ENCODE measurements at places on chromosomes 1 and 21.

- DNase-seq, result no peak
- peak overlapping the region; percentile 99 for H3K27ac ChIP-seq
- H3K4me3 ChIP-seq, result peak overlapping the region; percentile 100
- peaks cover 35% of the 10 kb centered on the region for H3K4me1 ChIP-seq
- no peaks in the 10 kb centered on the region for H3K27me3 ChIP-seq
Measured at GRCh38 chr1:193058529-193059281, 455 bp downstream of the UCHL5 start.

- peaks cover 34% of the 10 kb centered on the region for H3K27me3 ChIP-seq
- H3K4me1 ChIP-seq, result peaks cover 3% of the 10 kb centered on the region
- H3K27ac ChIP-seq, result no peak overlapping the region
- no peak for DNase-seq
Measured at GRCh38 chr1:25676488-25676887, 59.9 kb downstream of the MAN1C1 start.

- peaks cover 13% of the 10 kb centered on the region for H3K27me3 ChIP-seq
- peaks cover 9% of the 10 kb centered on the region for H3K4me1 ChIP-seq
- DNase-seq, result no peak
Measured at GRCh38 chr1:89040315-89040626, 17.6 kb upstream of the GBP3 start.

- H3K27me3 ChIP-seq, result peaks cover 78% of the 10 kb centered on the region
- no peak overlapping the region for H3K27ac ChIP-seq
- DNase-seq, result no peak
- peaks cover 3% of the 10 kb centered on the region for H3K4me1 ChIP-seq
Measured at GRCh38 chr1:30684881-30685795, 38.2 kb downstream of the MATN1 start.

- no peaks in the 10 kb centered on the region for H3K36me3 ChIP-seq
- H3K4me1 ChIP-seq, result peaks cover 11% of the 10 kb centered on the region
- H3K27ac ChIP-seq, result no peak overlapping the region
- DNase-seq, result no peak
Measured at GRCh38 chr1:200483491-200484143, 73.8 kb upstream of the ZNF281 start.

DNA sequence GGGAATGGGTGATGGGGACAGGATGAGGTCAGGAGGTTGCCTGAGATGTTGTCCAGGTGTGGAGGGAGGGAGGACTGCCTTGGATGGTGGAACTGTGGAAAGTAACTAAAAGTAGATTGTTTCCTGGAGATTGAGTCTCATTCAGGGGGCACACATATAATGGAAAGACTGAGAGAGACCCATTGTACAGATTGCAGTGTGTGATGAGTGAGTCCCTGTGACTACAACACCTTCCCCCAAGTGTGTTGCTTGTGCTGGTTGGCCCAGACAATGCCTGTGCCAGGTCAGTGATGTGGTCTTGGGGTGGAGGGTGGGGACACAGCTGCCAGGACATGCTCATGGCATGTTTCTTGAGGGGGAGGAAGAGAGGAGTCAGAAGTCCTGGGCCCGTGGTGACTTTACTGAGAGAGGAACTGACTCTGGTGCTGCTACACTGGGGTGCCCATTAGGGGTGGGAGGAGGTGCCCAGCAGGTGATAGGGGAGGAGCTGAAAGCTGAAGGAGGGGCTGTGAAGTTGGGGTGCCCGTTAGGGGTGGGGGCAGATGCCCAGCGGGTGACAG is 5.2 kb downstream of the SNAP47 start:
- no peak overlapping the region for H3K27ac ChIP-seq
- no peak for DNase-seq
- no peaks in the 10 kb centered on the region for H3K27me3 ChIP-seq
- peaks cover 7% of the 10 kb centered on the region for H3K36me3 ChIP-seq
- peaks cover 12% of the 10 kb centered on the region for H3K4me1 ChIP-seq

DNA sequence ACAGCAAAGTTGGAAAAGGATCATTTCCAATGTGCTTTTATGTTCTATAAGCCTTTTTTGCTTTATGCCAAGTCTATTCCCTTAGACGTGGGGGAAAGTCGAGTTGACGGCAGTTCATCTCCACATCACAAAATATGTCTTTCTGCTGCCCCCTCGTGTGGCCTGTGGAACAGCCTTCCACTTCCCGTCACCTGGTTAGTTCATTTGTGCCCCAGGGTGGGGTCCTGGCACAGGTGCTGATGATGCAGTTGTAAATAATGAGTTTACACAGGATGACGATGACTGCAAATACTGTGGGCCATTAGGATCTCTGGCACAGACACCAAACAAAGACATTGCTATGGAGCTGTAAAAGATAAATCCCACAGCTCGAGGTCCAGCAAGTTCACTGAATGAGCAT is 10.0 kb upstream of the OTUD3 start:
- no peaks in the 10 kb centered on the region for H3K36me3 ChIP-seq
- H3K4me1 ChIP-seq, result no peaks in the 10 kb centered on the region
- peaks cover 7% of the 10 kb centered on the region for H3K27me3 ChIP-seq
- no peak for DNase-seq

DNA sequence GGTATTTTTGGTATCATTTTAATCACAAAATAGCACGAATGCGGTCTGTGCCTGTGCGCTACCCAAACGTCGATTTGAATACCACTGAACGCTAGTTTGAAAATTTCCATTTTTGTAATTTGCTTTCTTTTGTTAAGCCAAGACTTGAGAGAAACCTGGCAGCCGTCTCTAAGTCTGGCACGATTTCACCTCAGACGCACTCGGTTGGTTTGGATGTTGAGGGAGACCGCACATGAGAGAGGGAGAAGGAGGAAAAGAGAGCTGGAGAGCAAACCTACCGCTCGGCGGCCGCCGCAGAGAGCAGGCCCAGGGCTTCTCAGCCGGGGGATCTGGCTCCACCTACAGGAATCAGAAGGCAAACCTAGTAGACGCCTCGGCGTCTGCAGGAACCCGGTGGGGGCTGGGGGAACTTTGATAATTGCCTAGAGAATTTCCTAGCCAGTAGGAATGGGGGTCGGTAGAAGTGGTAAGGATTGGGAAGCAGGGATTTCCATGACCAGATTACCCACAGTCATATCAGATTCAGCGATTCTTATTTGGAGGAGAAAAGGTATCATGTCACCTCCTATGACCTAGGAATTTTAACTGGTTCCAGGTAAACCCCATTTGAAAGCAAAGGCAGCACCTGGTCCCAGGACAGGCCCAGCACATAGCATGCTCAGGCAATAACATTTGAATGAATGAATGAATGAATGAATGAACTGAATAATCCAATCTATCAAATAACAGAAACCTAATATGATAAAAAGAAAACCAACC is 83.2 kb downstream of the TM2D1 start:
- no peaks in the 10 kb centered on the region for H3K36me3 ChIP-seq
- no peak overlapping the region for H3K27ac ChIP-seq
- no peak for DNase-seq
- H3K4me3 ChIP-seq, result no peak overlapping the region
- peaks cover 29% of the 10 kb centered on the region for H3K4me1 ChIP-seq

- no peaks in the 10 kb centered on the region for H3K27me3 ChIP-seq
- no peak overlapping the region for H3K4me3 ChIP-seq
- DNase-seq, result no peak
- H3K36me3 ChIP-seq, result peaks cover 17% of the 10 kb centered on the region
Measured at GRCh38 chr1:156742017-156742416, 1.1 kb upstream of the MRPL24 start.

DNA sequence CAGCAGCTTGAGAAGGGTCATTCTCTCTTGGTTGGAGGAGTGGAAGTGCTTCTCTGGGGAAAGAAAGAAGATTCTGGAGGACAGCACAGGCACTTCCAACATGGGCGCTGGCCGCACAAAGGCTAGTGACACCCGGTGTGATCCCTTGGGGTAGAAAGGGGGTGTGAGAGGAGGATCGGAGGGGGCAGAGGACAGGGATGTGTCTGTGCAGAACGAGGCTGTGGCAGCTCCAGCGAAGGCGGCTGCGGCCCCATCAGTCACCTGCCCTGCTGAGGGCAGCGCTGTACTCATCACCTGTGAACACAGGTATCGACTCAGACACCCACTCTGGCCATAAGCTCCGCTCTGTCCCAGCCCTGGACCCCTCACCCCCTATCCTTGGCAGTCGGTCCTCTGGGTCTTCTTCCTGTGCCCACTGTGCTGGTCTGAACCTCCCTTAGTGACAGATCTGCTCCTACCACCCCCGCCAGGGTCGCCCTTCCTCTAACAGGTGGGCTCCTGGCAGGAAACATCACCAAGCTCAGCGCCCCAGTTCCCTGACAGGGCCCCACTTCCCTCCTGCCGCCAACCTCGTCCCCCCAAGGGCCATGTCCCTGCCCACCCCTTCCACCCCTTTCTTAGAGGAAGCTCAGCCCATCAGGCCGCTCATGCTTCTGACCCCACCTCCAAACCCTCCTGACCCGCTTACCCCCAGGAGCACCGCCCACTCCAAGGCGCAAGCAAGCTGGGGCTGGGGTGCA is 20.1 kb downstream of the TP73 start:
- H3K36me3 ChIP-seq, result no peaks in the 10 kb centered on the region
- H3K27me3 ChIP-seq, result no peaks in the 10 kb centered on the region
- H3K4me3 ChIP-seq, result no peak overlapping the region

- peaks cover 44% of the 10 kb centered on the region for H3K4me1 ChIP-seq
- no peak for DNase-seq
- H3K4me3 ChIP-seq, result no peak overlapping the region
- no peaks in the 10 kb centered on the region for H3K27me3 ChIP-seq
- no peak overlapping the region for H3K27ac ChIP-seq
Measured at GRCh38 chr1:235078480-235079381, 49.9 kb downstream of the TOMM20 start.

DNA sequence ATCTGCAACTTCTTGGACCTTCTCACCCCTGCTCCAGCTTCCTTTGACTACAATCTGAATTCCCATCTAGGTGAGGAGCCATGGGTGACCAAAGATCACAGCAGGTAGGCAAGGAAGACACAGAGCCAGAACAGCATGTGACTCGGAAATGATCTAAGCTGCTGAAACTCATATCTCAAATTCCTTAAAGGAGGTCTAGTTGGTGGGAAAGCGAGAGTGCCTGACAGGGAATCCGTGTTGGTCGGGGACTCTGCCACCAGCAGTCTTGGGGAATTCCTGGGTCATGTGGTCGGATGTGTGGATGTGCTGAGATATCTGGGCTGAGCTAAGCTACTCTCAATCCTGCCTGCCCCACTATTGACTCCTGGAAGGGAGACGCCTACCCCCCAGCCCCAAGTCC is 3.2 kb upstream of the NUAK2 start:
- H3K4me1 ChIP-seq, result peaks cover 38% of the 10 kb centered on the region
- peak overlapping the region; percentile 65 for H3K27ac ChIP-seq
- H3K4me3 ChIP-seq, result no peak overlapping the region
- H3K27me3 ChIP-seq, result peaks cover 3% of the 10 kb centered on the region
- DNase-seq, result no peak

DNA sequence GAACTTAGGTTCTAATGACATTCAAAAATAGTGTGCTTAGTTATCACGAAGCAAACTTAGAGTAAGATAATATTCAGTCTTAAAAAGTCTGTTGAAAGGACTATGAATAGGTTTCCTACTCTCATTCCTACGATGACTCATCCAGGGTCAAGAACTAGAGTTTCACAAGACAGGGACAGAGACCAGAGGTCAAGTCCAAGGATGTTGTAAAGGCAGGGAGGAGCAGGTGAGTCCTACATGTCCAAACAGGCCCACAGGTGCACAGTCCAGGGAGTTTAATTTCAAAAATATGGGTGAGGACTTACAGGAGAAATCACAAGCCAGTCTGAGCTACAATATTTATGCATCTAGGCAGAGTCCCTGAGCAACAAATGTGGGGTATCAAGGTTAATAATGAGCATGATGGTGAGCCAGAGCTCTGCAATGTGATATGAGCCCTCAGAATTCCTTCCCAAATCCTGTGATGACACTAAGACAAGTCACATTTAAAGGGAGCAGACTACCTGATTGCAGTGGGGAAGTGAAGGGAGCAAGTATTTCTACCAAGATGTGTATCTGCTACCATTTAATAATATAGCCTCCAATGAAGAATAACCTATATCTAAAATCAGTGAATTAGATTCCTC is 100.0 kb upstream of the NRIP1 start:
- H3K4me1 ChIP-seq, result no peaks in the 10 kb centered on the region
- H3K27me3 ChIP-seq, result peaks cover 6% of the 10 kb centered on the region
- H3K36me3 ChIP-seq, result no peaks in the 10 kb centered on the region
- no peak for DNase-seq

DNA sequence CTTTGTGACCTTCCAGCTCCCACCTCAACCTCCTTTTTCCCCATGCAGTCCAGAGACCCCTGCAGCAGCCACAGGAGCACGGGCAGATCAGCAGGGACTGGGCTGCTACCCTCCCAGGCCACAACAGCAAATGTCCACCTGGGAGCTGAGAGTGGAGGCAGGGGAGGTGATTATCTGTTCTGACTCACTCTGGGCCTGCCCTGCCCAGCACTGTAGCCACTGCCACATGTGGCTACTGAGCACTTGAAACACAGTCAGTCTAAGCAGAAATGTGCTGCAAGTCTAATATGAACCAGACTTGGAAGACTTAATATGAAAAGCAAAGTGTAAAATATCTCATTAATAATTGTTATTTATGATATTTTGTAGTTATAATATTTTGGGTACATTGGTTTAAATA is 148.9 kb upstream of the VANGL1 start:
- peaks cover 52% of the 10 kb centered on the region for H3K4me1 ChIP-seq
- H3K27ac ChIP-seq, result peak overlapping the region; percentile 75
- peak; percentile 56 for DNase-seq
- H3K36me3 ChIP-seq, result no peaks in the 10 kb centered on the region
- no peak overlapping the region for H3K4me3 ChIP-seq

DNA sequence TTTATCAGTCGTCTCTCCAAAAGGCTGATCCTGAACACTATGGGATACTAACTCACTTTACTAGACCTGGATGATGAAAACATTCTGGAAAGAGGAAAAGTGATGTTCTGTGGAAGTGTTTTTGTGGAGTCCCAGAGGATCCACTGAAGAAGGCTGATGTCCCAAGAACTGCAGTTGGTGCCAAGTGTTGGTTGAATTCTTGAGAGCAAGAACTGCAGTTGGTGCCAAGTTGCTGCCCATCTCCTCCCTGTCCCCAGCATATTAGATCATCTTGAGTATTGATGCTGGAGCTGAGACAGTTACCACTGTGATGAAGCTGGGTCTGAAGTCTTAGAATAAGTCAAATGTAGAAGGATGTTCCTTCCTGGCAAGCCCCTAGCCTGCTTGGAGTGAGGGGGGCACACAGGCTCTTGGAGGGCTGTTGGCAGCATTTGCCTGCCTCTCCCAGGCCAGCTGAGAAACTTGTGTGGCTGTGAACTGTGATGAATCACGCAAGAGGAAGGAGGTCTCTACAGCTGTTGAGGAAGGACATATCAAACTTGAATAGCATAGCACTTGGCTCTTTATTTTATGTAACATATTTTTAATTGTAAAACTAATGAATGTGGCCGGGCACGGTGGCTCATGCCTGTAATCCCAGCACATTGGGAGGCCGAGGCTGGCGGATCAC is 48.1 kb downstream of the DNAJC6 start:
- H3K4me1 ChIP-seq, result peaks cover 35% of the 10 kb centered on the region
- no peak for DNase-seq
- H3K27ac ChIP-seq, result no peak overlapping the region
- no peak overlapping the region for H3K4me3 ChIP-seq
- peaks cover 8% of the 10 kb centered on the region for H3K36me3 ChIP-seq

- DNase-seq, result no peak
- peaks cover 12% of the 10 kb centered on the region for H3K36me3 ChIP-seq
- no peaks in the 10 kb centered on the region for H3K27me3 ChIP-seq
Measured at GRCh38 chr1:31036749-31037500, 28.6 kb downstream of the PUM1 start.

Measured in osteocyte (in vitro differentiated cells).